ENCODE measurements at places on chromosomes 2 and 18. TPM values are rescaled to one million over a fixed set of nuclear protein-coding genes. Genes with fewer than 3 reads are reported as not detected.
A peak's percentile ranks its signal among the peaks of the same experiment; 100 is the strongest.

Gene CYS1
- polyA plus RNA-seq, result 1.2 TPM

Gene POTEC
- polyA plus RNA-seq, result not detected

Gene ZSWIM2
- not detected for polyA plus RNA-seq

Gene KCNG2
- not detected for polyA plus RNA-seq

Gene ANKRD30B
- not detected for polyA plus RNA-seq

Gene NEU2
- not detected for polyA plus RNA-seq

Gene TMEM163
- polyA plus RNA-seq, result 0.88 TPM

Gene FABP1
- polyA plus RNA-seq, result 1.1 TPM

Gene ELOA2
- polyA plus RNA-seq, result not detected

Gene SP100
- 20.3 TPM for polyA plus RNA-seq

Gene RFTN2
- 2.0 TPM for polyA plus RNA-seq

- no peak for DNase-seq
- no peaks in the 10 kb centered on the region for H3K36me3 ChIP-seq
- no peak overlapping the region for H3K27ac ChIP-seq
- H3K27me3 ChIP-seq, result no peaks in the 10 kb centered on the region
These were observed 1.1 kb downstream of the EEF1B2 start for GRCh38 chr2:206160807-206161179.

GRCh38 chr2:144449028-144449406 is 70.9 kb downstream of the ZEB2 start:
- no peak for DNase-seq
- H3K4me3 ChIP-seq, result no peak overlapping the region
- H3K27ac ChIP-seq, result peak overlapping the region; percentile 70
- H3K27me3 ChIP-seq, result no peaks in the 10 kb centered on the region
- peaks cover 85% of the 10 kb centered on the region for H3K4me1 ChIP-seq
- no peaks in the 10 kb centered on the region for H3K36me3 ChIP-seq

DNA sequence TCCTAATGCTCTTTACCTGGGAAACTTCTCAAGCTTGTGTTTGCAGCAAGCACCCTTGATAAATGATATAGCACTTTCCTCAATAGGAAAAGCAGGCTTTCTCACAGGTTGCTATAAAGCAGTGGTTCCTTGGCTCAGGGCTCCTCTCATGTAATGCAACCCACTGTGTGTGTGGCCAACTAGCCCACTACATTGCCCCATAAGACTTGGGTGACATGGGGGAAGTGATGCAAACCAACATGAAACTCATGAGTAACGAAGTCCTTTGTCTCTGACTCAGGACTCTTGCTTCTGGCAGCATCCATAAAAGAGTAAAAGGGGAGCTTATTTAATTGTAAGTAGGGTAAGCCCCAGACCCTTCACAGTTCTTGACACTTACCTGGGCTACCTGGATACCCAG is 106.9 kb downstream of the COL4A4 start:
- no peak overlapping the region for H3K4me3 ChIP-seq
- H3K27ac ChIP-seq, result no peak overlapping the region
- no peaks in the 10 kb centered on the region for H3K4me1 ChIP-seq
- DNase-seq, result no peak

DNA sequence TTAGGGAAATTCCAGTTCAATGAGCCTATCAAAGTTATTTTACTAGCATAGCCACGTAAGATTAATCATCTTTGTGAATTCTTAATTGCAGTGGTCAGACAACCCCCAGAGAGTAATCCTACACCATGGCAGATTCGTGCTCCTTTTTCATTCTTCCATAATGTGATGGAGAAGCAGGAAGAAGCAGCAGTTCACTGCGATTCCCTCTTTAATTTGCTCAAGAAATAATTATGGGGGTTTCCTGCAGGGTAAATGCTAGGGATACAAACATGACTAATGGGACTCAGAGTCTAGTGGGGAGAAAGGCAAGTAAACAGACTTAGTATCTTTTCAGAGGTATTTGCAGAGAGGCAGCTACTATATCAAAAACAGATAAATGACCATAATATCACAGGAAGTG is 175.8 kb upstream of the HNRNPA3 start:
- DNase-seq, result no peak
- H3K27me3 ChIP-seq, result no peaks in the 10 kb centered on the region
- H3K36me3 ChIP-seq, result no peaks in the 10 kb centered on the region
- no peak overlapping the region for H3K27ac ChIP-seq
- H3K4me3 ChIP-seq, result no peak overlapping the region
- no peaks in the 10 kb centered on the region for H3K4me1 ChIP-seq

- no peaks in the 10 kb centered on the region for H3K4me1 ChIP-seq
- H3K27me3 ChIP-seq, result no peaks in the 10 kb centered on the region
- no peak overlapping the region for H3K4me3 ChIP-seq
These were observed 176.3 kb downstream of the EIPR1 start for GRCh38 chr2:3201281-3201680.

DNA sequence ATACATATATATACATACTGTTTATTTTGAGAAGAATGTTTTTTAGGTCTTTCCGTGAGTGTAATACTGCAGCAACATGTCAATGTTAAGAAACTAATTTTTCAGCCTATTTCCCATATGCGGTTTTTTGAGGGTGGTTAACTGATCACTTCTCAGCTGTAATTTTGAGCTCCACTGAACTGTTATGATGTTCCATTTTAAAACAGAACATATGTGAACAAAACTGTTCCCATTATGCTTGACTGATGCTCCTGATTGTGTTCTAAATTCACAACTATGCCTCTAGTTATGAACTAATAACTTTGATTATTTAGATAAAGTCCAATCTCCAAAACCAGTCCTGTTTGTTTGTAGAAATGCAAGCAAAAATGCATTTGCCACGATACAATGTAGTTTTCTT is 511.2 kb upstream of the FSIP2 start:
- H3K27ac ChIP-seq, result no peak overlapping the region
- no peaks in the 10 kb centered on the region for H3K4me1 ChIP-seq
- no peak for DNase-seq
- H3K27me3 ChIP-seq, result no peaks in the 10 kb centered on the region

GRCh38 chr18:73614812-73615211 is 532.8 kb downstream of the FBXO15 start:
- H3K4me1 ChIP-seq, result no peaks in the 10 kb centered on the region
- no peak overlapping the region for H3K4me3 ChIP-seq
- no peaks in the 10 kb centered on the region for H3K27me3 ChIP-seq
- H3K27ac ChIP-seq, result no peak overlapping the region
- no peaks in the 10 kb centered on the region for H3K36me3 ChIP-seq

DNA sequence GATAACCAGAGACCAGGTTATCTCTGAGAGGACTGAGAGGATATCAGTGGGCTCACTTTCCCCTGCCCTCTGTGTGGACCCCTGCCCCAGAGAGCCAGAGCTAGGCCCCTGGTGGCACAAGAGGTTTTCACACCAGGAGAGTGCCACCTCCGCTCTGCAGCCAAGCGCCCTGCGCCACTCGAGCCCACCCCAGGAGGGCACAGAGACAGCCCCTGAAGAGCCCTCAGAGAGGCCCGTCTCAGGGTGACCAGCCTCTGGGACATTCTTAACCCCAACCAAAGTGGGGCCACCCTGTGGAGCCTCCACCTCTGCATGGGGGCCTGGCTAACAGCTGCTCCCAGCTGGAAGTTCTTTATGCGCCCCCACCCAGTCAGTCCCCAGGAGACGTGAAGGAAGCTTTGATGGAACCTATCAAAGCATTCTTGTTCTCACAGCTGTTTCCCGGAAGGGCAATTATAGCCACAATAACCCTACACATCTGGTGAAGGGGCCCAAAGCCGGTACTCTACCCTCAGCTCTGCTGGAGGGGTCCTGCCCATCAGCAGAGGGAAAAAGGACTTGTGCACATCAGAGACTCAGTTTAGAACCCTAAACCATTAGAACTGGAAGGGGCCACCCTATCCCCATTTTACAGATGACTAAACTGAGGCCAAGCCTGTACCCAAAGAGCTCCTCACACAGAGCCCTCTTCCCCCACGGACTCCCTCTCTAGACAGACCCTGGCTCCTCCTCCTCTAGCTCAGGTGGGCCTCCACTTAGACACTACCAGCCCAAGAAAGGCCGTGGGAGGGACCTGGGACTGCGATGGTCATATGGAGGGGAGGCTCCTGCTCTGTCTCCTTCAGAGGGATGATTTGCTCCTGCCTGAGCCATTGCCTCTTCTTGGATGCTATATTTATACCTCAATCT is 101.1 kb downstream of the ZFP36L2 start:
- no peak overlapping the region for H3K4me3 ChIP-seq
- no peak overlapping the region for H3K27ac ChIP-seq
- peaks cover 46% of the 10 kb centered on the region for H3K4me1 ChIP-seq
- no peak for DNase-seq
- H3K36me3 ChIP-seq, result no peaks in the 10 kb centered on the region

DNA sequence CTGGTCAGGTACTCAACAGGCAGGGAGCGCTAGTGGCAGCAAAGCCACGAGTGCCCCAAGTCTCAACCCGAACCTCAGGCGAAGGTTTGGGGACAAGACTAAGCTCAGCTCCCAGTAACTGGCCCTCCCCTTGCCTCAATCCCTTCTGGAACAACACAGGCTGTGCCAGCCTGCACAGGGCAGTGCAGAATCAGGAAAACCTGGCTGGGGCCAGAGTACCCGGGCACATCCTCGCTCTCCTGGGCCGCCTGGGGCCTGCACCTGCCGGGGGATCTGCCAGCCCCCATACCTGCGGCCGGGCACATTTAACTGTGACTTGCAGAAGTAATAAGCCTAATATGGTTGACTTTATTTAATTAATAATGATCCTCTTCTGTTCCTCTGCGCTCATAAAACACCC is 60.6 kb downstream of the GBX2 start:
- peaks cover 23% of the 10 kb centered on the region for H3K4me1 ChIP-seq
- no peak overlapping the region for H3K4me3 ChIP-seq
- H3K27me3 ChIP-seq, result no peaks in the 10 kb centered on the region
- no peak overlapping the region for H3K27ac ChIP-seq

- H3K36me3 ChIP-seq, result peaks cover 98% of the 10 kb centered on the region
- H3K4me1 ChIP-seq, result no peaks in the 10 kb centered on the region
- no peak overlapping the region for H3K4me3 ChIP-seq
These were observed 22.9 kb downstream of the COA5 start for GRCh38 chr2:98585386-98585785.

GRCh38 chr18:59182673-59183072 is 37.3 kb upstream of the GRP start:
- no peak overlapping the region for H3K27ac ChIP-seq
- H3K27me3 ChIP-seq, result peaks cover 16% of the 10 kb centered on the region
- no peak for DNase-seq
- no peaks in the 10 kb centered on the region for H3K4me1 ChIP-seq
- no peaks in the 10 kb centered on the region for H3K36me3 ChIP-seq
- H3K4me3 ChIP-seq, result no peak overlapping the region

DNA sequence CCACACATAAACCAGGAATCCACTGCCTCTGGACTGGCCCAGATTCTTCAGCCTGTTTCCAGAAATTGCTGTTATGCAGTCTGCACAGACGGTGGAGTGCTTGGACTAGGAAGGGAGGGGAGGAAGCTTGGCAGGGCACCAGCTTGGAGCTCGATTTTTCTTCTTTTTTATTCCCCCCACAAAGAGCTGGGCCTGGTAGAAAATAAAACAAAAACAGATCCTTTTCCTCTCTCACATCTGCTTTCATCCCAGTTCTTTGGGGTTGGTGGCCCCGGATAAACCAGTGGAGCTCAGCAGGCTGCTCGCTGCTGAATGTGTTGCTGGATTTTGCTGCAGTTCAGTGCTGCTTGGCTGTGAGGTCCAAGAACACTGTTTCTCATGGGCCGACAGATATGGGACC is 16.0 kb downstream of the LRRTM1 start:
- no peaks in the 10 kb centered on the region for H3K27me3 ChIP-seq
- H3K4me3 ChIP-seq, result no peak overlapping the region
- no peaks in the 10 kb centered on the region for H3K4me1 ChIP-seq
- H3K36me3 ChIP-seq, result no peaks in the 10 kb centered on the region
- peak; percentile 14 for DNase-seq

GRCh38 chr18:3596637-3597384 is 146.8 kb downstream of the TGIF1 start:
- no peaks in the 10 kb centered on the region for H3K27me3 ChIP-seq
- H3K27ac ChIP-seq, result peak overlapping the region; percentile 95
- no peaks in the 10 kb centered on the region for H3K36me3 ChIP-seq
- peaks cover 35% of the 10 kb centered on the region for H3K4me1 ChIP-seq
- peak overlapping the region; percentile 69 for H3K4me3 ChIP-seq
- DNase-seq, result peak; percentile 43

- no peaks in the 10 kb centered on the region for H3K36me3 ChIP-seq
- H3K4me3 ChIP-seq, result no peak overlapping the region
- no peak for DNase-seq
- no peak overlapping the region for H3K27ac ChIP-seq
These were observed 71.8 kb downstream of the APOB start for GRCh38 chr2:20972110-20972509.

All from heart right ventricle (tissue), 16 donors.